Heart right ventricle (tissue), 16 donors: ENCODE measurements at places on chromosomes 16 and 17. TPM values are rescaled to one million over a fixed set of nuclear protein-coding genes. Genes with fewer than 3 reads are reported as not detected.

MVP gene
- polyA plus RNA-seq, result 50.9 TPM

RMI2 gene
- polyA plus RNA-seq, result 0.78 TPM

TP53TG3B gene
- polyA plus RNA-seq, result not detected

CES5A gene
- not detected for polyA plus RNA-seq

GRCh38 chr16:81409016-81409556 is 35.5 kb upstream of the CMIP start:
- DNase-seq, result no peak

DNA sequence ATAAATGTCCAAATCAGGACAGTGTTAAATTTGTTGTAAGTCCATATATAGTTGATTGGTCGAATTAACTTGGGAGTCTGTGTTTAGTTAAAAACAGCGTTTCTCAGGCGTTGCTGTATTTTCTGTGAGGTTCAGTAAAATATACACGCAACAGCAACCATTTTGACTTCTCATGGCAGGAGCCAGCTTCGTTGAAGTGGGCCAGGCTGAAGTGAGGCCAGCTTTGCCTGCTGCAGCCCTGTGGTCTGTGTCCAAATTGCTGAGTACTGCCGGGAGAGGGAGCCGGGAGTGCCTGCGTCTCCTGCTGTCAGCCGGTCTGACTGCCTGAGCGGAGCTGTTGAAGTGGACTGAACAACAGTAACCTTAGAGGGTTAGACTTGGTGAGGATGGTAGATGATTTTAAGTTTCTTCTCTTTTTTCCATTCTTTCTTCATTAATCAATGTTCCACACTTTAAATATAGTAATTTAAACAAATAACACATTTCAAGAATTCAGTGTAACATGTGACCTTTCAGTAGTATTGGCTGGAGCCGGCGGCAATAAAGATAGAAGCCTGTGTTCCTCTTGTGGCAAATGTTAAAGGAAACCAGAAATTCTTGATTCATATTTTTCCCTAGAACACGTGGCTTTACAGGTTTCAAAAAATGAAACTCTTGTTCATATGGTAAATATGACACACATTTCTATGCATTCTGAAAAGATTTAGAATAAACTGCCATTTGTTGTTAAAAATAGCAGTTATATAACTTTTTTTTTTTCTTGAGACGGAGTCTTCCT is 37.0 kb upstream of the ZNF750 start:
- DNase-seq, result peak; percentile 82

DNA sequence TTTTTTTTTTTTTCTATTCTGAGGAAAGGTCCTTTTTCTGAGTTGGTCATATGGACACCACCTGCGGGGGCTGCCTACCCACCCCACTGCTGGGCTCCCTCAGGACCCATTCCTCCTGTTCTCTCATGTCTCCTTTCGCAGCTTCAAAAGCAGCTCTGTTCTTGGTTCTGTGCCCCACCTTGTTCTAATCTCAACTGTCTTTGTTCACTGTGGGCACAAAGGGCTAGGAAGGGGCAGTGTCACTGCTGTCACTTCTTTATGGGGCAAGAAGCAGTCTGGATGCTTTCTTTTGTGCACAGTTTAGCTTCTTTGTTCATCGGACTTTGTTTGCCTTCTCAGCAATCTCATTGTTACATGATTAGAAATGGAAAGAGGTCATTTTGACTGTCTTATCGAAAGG is 7.1 kb downstream of the GOSR2 start:
- no peak for DNase-seq

DNA sequence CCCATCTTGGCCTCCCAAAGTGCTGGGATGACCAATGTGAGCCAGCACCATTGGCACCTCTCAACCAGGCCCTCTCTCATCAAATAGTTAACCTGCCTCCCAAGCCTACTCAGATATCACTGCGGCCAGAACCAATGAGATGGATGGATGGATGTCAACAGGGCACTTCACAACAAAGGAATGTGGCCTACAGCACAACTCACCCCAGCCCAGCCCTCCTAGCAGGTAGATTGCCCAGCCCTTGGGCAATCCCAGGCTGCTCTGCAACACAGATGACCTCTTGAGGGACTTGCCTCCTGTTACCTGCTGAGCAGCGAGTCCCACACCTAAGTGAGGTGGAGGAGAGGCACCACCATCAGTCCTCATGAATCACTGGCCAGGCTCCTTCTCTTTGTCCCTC is 22.6 kb upstream of the KIFC3 start:
- no peak for DNase-seq

DNA sequence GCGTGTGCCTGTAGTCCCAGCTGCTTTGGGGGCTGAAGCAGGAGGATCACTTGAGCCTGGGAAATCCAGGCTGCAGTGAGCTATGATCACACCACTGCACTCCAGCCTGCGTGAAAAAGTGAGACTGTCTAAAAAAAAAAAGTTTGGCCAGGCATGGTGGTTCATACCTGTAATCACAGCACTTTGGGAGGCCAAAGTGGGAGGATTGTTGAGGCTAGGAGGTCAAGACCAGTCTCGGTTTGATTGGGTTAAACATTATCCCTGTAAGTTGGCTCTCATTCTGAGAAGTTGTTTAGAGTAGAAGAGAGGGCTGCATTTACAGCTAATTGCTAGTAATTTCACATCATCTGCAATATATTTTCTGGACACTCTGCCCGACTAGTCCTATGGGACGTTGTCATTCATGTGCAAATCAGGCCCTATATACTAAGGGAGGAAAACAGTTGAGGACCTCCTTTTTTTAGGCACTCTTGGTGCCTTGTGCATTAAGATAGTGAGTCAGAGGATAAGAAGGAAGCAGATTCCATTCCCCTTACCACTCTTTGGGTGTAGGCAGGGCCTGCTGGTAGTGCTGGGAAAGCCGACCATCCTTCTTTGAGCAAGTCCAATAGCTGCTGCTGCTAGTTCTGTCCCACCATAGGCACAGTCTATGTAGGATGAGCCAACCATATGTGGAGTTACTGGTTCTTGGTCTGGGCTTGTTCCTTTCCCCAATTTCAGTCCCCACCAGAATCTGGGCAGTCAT is 18.7 kb downstream of the HMOX2 start:
- DNase-seq, result no peak

DNA sequence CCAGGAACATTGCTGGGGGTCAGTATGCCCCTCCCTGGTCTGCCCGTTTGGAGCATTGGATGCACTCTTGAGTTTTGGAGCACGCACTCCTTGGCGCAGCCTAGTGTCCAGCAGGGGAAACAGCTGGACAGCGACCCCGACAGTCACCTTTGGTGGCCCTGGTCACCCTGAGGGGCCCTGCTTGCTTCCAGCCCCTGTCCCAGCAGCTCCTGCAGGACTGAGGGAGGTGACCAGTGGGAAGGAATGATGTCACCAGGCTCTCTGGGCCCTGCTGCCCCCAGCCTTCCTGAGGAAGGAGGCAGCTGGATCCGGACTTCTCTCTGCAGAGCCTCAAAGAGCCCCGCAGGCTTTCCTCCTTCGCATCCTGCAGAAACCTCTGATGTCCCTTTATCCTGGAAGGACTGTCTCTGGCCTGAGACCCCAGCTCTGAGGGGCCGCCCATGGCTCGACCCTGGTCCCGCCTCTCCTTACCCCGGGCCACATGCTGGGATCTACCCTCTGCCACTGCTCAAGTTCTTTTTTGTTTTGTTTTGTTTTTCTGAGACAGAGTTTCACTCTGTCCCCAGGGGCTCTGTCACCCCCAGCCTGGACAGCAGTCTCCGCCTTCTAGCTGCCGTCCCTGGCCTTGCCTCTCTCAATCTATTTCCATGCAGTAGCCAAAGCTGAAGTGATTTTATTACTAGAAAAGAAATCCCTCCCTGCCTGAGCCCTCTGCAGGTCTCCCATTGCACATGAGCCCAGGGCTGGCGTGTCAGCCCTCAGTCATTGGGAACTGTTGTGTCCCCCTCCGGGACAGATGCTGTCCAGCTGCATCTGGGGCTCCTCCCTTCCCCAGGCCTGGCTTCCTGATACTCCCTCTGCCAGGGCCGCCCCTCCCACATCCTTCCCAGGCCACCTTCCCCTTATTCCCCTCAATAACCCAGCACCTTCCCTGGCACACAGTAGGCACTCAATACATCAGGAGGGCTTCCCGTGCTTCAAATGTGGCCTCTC is 11.6 kb downstream of the ZSCAN10 start:
- DNase-seq, result peak; percentile 60

- no peak for DNase-seq
Measured at GRCh38 chr17:9169116-9169515, 147.8 kb downstream of the NTN1 start.

GRCh38 chr17:30819971-30820705 is 4.4 kb downstream of the CRLF3 start:
- DNase-seq, result no peak

DNA sequence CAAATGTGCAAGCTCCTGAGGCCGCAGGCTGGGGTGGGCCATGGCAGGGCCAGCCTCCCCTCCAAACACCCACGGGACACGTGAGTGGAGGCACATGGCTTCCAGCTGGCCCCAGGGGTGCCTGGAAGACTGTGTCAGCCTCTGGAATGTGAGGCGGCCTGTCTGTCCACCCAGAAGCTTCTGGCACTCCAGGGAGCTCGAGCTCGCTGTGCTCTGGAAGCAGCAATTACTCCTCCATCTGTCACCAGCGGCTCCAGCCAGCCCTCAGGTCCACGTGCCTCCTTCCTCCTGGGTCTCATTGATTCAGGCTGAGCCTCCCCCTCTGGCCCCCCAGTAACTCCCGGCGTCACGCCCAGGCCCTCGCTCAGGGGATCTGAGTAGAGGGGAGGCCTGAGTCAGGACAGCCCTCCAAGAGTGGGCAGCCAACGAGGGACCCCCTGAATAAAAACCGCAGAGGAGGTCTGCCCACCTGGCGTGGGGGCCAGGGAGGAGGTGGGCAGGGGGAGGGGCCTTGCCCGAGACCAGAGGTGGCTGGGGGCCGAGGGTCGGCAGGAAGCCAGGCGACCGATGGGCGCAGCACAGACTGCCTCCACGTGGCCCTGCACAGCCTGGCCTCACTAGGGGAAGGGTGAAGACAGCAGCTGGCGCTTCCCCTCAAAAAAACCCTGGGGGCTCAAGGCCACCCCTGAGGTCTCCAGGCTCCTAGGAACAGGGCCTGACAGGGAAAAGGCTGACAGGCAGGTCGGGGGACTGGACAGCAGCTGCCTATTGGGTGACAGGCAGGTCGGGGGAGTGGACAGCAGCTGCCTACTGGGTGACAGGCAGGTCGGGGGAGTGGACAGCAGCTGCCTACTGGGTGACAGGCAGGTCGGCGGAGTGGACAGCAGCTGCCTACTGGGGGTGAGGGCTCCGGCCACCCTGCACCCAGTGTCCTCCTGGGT is 11.9 kb downstream of the PIEZO1 start:
- DNase-seq, result peak; percentile 43

- DNase-seq, result no peak
Measured at GRCh38 chr16:77760800-77761199, 27.6 kb upstream of the VAT1L start.

GRCh38 chr17:57954397-57955182 is 622 bp downstream of the CUEDC1 start:
- DNase-seq, result peak; percentile 93

DNA sequence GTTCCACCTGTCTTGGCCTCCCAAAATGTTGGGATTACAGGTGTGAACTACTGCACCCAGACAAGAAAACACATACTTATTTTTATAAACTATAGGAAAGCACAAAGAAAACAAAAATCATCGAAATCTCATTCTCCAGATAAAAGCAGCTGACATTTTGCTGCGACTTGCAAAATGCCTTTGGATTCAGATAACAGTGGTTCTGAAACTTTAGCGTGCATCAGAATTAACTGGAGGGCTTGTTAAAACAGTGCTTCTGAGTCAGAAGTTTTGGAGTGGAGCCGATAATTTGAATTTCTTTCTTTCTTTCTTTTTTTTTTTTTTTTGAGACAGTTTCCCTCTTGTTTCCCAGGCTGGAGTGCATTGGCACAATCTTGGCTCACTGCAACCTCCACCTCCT is 17.7 kb upstream of the GJD3 start:
- no peak for DNase-seq

- DNase-seq, result no peak
Measured at GRCh38 chr16:69084289-69084688, 21.2 kb upstream of the HAS3 start.

DNA sequence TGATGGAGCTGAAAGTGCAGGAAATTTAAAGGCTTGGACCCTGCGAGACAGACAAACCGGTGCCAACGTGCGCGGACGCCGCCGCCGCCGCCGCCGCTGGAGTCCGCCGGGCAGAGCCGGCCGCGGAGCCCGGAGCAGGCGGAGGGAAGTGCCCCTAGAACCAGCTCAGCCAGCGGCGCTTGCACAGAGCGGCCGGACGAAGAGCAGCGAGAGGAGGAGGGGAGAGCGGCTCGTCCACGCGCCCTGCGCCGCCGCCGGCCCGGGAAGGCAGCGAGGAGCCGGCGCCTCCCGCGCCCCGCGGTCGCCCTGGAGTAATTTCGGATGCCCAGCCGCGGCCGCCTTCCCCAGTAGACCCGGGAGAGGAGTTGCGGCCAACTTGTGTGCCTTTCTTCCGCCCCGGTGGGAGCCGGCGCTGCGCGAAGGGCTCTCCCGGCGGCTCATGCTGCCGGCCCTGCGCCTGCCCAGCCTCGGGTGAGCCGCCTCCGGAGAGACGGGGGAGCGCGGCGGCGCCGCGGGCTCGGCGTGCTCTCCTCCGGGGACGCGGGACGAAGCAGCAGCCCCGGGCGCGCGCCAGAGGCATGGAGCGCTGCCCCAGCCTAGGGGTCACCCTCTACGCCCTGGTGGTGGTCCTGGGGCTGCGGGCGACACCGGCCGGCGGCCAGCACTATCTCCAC is at the start of gene NOG:
Gene NOG (plus strand): TSS at position 54 of the 674 bp plus-strand sequence. CDS start 525 bp downstream, at position 579.
- DNase-seq, result peak; percentile 64

DNA sequence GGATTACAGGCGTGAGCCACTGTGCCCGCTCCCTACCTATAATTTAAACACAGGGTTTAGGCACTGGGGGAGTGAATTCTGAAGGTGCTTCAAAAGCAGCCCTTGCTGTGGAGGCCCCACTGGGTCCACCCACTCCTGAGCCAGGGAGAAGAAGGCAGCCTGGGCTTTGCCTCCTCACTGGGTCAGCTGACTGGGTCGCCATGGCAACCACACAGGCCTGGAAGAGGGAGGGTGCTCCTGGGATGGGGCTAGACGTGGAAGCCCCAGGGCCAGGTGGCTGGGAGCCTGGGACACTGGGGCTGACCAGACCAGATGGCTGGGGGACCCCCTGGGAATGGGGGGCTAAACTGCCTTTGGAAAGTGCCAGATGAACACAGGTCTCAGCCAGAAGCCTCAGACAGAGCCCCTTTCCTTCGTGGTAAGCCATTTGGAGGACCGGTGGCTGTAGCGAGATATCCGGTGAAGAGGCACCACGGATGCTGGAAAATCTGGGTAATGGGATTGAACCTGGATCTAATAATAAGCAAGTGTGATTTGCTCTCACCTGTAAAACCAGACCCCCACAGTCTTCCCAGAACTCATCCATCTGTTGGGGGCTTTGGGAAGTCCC is 32.9 kb downstream of the TRARG1 start:
- DNase-seq, result no peak

- no peak for DNase-seq
Measured at GRCh38 chr17:13337151-13337550, 264.6 kb downstream of the HS3ST3A1 start.
